ENCODE measurements at places on chromosomes 4 and X.

DNA sequence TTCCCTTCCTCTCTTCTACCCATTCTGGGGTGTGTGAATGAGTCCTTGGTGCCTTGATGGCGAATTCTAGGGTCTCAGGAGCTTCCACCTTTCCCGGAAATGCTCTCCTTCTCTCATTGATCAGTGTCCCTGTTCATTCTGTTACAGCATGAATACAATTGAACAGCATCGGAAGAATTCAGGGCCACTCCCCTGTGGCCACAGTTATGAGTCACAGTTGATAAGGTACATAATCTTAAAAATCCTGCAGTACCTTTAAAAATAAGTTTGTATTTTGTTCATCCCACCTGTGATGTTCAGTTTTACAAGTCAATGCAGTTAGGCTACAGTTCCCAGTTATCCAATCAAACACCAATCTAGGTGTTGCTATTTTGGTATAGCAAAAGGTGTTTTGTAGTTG is 47.3 kb upstream of the FAM9A start:
- no peak for DNase-seq

DNA sequence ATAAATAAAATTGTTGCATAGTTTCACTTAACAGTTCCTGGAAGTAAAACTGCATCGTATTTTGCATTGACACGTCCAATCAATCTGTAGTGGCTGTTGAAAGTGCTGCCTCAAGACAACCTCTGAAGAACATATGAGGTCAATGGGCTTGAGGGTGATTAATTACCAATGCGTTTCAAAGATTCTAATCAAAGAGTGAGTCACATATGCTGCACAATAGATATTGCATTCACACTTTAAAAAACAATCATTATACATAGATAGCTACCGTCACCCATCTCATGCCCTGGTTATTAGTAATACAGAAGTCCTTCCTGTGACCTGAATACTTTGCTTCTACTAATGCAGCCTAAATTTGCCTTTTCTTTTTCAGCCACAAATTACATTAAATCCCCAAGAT is 743.3 kb upstream of the SLIT2 start:
- DNase-seq = no peak

DNA sequence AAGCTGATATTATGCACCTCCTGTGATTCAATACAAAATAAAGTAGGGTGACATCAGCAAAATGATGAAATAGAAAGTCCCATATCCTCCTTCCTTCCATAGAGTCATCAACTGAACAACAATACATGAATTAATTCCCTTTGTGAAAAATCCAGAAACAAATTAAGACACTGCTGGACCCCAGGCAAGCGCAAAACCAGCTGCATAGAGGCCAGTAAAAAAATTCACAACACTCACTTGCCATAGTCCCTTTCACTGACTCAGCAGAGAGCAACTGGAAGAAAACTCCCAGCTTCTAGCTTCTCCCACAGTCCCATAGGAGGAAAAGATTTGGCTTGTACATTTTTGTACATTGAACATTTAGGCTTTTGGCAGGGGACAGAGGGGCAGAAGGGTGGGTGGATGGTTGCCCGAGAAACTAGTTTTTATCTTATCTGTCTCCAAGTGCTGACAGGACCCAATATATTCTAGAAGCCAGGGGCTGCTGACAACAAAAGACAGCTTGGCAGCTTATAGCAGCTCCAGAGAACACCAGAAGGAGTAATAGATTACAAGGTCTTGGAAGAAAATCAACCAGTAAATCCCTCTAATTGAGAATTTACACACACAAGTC is 124.6 kb downstream of the NDST3 start:
- DNase-seq = no peak

DNA sequence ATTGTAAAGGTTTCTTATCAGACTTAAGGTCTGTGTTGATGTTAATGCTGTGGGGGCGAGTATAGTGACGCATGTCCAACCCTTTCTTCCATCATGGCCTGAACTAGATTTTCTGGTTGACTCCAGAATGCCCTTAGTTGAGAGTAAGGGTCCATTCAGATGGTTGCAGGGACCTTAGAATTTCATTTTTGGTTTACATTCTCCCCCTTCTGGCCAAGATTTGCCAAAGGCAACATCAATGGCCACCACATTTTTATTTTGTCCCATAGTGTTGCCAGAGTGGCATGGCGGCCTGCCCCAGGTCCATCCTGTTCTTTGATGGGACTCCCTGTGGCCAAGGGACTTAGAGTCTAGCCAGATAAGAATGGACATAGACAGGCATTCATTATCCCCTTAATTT is 368.5 kb downstream of the GPM6A start:
- no peak for DNase-seq

- no peak for DNase-seq
Observed at GRCh38 chr4:147194114-147194513, 248.4 kb upstream of the TTC29 start.

GRCh38 chr4:158762553-158762952 is 6.3 kb upstream of the FNIP2 start:
- no peak for DNase-seq

DNA sequence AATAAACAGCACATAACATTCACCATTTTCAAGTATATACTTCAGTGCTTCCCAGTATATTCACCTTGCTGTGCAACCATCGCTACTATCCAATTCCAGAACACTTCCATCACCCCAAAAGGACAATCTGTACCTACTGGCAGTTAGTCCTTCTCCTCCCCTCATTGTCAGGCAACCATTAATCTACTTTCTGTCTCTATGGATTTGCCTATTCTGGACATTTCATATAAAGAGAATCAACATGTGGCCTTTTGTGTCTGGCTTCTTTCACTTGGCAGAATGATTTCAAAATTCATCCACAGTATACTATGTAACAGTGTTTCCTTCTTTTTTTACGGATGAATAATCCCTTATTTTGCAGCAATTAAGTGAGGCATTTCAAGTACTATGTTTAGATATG is 189.4 kb downstream of the FBXW7 start:
- DNase-seq = no peak

GRCh38 chr4:109040441-109040840 is 262.0 kb downstream of the COL25A1 start:
- DNase-seq = no peak

DNA sequence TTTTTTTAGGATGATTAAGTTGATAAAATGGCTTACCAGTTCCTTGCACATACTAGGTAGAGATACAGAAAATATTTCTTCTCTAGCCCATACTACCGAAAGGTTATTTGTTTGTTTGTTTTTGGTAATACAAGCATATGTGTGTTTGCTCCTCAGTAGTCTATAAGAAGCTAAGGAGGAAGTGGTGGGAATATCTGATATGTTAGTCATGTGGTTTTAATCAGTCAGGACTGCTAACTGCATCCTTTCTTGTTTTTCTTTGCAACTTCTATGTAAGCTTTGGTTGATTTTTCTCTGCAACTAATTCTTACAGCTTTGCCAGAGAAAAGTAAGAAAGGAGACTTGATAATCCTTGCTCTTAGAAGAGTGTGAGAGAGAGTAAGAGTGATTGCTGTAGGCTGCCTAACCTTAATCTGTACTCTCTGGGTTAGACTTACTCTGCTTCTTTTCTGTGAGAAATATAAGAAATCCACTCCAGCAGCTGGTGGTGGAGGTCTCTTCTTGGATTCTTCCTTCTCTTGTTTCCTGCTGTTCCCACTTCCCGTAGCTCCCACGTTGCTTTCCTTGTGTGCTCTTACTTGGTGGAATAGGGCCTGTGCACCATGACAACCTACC is 28.3 kb downstream of the SEPTIN11 start:
- DNase-seq = no peak

DNA sequence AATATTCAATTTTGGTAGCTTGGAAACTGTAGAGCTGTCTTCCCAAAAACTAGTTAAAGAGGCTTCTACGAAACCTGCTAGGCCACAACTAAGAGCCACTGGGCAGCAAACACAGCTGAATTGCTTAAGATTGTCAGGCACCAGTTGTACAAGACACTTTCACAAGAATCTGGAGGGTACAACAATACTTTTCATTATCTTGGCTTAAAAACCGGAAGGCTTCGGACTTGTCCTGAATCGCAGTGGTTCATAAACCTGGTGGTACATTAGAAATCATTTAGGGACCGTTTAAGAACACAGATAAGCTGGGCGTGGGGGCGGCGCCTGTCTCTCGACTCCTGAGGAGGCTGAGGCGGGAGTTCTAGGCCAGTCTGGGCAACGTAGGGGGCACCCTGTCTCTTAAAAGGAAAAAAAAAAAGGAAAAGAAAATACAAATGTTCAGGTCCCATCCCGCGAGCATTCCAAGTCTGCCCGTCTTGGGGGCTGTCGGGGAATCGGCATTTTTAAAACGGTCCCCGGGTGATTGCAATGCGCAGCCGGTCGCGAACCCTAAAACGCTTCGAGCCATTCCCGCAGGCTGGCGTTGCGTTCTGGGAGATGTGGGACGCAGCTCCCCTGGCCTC is 763 bp downstream of the PYURF start:
- peak; percentile 43 for DNase-seq

GRCh38 chr4:148808416-148808815 is 366.2 kb upstream of the NR3C2 start:
- DNase-seq = no peak

GRCh38 chrX:16770970-16771482 is 15.2 kb upstream of the TXLNG start:
- no peak for DNase-seq

- DNase-seq = no peak
Observed at GRCh38 chr4:92864096-92864495, 560.3 kb downstream of the GRID2 start.

GRCh38 chr4:14233126-14233525 is 605.6 kb upstream of the BOD1L1 start:
- no peak for DNase-seq

GRCh38 chrX:134963041-134963440 is 27.8 kb upstream of the SMIM10 start:
- DNase-seq = no peak

- no peak for DNase-seq
Observed at GRCh38 chr4:181478656-181479055, 764.5 kb upstream of the TENM3 start.

DNA sequence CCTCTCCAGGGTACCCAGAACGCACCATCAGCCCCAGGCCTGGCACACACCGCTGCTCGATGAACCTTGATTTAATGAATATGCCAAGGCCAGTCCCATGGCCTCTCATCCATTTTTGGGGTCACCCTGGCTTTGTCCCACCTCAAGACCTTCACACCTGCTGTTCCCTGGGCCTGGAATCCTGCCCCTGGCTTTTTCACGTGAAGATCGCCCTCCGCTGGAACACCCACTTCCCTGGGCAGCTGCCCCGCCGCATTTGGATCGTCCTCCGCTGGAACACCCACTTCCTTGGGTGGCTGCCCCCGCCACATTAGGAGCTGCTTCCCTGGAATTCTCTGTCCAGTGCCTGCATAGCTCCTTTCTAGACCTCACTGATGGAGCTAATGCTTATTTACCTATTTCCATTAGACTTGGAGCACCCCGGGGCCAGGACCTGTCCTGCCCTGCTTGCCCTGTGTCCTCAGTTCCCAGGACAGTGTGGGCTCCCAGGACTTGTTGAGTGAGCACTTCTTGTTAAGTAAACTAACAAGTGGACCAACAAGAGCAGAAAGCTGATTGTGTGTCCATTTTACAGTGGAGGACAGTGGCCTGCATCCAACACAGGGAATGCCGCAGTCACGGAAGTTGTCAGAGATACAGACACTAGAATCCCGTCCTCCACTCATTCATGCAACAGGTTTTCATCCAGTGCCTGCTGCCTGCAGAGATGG is 12.5 kb downstream of the BLOC1S4 start:
- no peak for DNase-seq
